ENCODE measurements at places on chromosomes 16 and 17.
A peak's percentile ranks its signal among the peaks of the same experiment; 100 is the strongest.

- peak; percentile 10 for DNase-seq
These were observed 397 bp downstream of the NCOR1 start for GRCh38 chr17:16215002-16215272.

DNA sequence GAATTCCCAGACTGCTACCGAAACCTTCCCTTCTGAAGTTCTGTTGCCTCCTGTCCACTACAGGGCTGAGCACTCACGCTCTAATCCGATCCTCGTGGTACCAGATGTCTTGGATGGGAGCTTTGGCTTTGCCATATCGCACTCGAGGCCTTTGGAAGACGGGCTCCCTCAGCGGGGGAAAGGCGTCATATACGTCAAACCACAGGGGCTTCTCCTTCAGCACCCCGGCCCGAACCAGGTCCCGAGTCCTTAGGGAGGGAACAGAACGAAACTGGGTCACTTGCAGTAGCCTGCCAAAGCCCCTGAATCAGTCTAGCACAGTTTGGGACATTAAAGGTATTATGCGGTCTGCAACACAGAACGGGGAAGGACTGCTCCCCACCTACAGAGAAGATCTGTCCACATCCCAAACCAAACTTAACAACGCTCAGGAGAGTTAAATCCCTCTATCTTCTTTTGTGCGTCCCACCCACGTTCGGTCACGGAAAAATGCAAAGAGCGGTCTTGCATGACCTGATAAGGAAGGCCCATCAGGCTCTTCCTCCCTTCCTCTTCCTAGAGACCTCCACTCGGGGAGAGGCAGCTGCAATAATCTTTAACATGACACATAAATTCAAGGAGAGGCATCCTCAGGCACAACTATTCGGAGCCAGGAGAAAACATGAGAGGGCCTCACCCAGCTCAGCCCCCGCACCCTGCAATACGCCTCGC is 526 bp downstream of the MRPS23 start:
- no peak for DNase-seq

DNA sequence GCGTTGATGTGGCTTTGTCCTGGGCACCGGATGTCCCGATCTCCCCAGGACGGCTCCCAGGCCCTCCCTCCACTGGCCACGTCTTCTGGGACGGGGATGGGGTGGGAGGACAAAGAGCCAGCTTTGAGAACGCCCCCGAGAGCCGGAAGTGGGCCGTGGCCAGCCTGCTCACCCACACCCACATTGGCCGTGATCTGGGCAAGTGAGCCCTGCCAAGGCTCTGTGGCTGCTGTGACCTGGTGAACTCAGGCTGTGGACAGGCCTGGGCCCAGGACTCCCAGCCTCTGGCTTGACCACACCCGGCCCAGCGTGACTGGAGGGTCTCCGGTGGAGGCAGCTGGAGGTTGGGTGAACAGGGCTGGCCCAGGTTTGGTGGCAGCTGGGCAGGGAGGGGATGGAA is 3.3 kb downstream of the CDH15 start:
- DNase-seq: no peak

DNA sequence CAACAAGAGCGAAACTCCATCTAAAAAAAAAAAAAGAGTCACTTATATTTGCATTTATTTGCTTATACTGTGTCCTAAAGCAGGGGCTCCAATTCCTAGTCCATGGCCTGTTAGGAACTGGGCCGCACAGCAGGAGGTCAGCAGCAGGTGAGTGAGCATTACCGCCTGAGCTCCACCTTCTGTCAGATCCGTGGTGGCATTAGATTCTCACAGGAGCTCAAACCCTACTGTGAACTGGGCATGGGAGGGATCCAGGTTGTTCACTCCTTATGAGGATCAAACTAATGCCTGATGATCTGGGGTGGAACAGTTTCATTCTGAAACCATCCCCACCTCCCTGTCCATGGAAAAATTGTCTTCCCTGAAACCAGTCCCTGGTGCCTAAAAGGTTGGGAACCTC is 24.9 kb downstream of the ITGB3 start:
- no peak for DNase-seq

DNA sequence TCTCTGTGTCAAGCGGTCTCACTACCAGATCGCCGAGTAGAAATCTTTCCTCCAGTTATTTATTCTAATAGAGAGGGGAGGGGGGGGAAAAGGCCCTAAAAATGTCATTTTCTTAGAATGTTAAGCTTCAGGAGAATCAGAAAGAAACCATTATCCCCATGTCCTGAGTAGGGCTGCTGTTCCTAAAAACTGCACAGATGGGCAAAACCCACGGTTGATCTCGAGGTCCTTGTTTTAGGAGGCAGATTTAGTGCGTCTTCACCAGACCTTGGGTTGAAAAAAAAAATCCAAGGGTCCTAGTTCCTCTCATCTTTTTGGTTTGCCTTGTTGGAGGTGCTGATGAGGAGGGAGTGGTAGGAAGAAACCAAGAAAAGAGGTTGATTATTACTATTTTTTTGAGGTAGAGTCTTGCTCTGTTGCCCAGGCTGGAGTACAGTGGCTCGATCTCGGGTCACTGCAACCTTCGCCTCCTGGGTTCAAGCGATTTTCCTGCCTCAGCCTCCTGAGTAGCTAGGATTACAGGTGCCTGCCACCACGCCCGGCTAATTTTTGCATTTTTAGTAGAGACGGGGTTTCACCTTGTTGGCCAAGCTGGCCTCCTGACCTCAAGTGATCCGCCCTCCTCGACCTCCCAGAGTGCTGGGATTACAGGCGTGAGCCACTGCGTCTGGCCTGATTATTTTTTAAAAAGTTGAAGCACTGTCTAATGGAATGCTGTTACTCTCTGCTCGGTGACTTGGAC is 1.4 kb downstream of the CBFB start:
- DNase-seq: no peak

GRCh38 chr17:61010661-61011170 is 333.1 kb downstream of the BCAS3 start:
- DNase-seq: no peak

DNA sequence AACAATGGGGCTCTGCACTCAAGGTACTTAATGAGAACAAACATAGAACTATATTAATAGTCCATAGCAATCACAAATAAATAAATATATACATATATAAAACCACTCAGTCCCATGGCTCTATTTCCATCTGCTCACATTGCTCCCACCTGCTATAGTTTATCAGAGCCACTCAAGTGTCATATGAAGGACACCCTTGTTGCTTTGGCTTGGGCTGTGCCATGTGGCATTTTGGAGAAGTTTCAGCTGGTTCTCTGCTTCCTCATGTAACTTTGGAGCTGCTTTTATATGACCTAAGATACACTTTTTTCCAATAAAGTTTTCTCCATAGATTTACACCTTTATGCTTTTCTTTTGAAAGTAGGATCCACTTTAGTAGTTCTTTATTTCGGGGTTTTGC is 126.4 kb downstream of the KCNJ2 start:
- no peak for DNase-seq

GRCh38 chr16:58430718-58431117 is 38.4 kb downstream of the GINS3 start:
- DNase-seq: no peak

- no peak for DNase-seq
These were observed 62.4 kb downstream of the CDH11 start for GRCh38 chr16:65059406-65059980.

GRCh38 chr16:29290631-29291247 is 115.8 kb downstream of the NPIPB11 start:
- peak; percentile 37 for DNase-seq

- DNase-seq: no peak
These were observed 206.0 kb downstream of the IRX3 start for GRCh38 chr16:54080524-54081008.

DNA sequence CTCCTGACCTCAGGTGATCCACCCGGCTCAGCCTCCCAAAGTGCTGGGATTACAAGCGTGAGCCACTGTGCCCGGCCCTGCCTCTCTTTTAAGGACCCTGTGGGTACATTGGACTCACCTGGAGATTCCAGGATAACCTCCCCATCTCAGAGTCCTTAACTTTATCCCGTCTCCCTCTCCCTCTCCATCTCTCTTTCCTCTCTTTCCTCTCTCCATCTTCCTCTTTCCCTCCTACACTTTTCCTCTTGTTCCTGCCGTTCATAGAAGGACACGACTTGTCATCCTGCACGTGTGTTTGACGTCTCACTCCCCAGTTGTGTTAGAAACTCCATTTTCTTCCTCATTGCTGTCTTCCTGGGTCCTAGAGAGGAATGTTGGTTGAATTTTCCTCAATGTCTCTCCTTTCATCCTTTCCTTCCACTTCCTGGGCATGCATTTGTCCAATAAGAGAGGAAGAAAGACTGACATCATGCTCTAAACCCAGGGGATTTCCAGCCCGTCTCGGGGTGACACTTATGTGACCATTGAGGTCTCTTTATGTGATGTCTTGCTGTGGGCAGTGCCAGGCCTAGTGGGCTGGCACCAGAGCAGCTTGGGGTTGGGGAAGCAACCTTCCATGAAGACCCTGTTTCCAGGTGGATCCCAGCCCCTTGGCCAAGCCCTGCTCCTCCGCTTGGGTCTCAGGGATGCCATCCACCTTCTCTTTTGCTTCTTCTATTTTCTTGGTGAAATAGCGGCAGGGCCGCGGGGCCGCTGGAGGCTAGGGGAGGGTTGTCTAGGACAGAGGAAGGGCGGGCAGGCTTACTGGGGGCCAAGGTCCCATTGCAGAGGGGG is 39.8 kb upstream of the IRF8 start:
- no peak for DNase-seq

GRCh38 chr17:64209983-64210382 is 53.1 kb downstream of the TEX2 start:
- no peak for DNase-seq

All from activated CD8-positive, alpha-beta memory T cell treated with anti-CD3 and anti-CD28 coated beads for 1 hour (primary cell).